ENCODE measurements at places on chromosomes 2 and 18.

- DNase-seq = no peak
Measured at GRCh38 chr2:30992781-30993180, 145.5 kb downstream of the GALNT14 start.

- DNase-seq = no peak
Measured at GRCh38 chr2:162196638-162197037, 44.6 kb upstream of the GCG start.

- DNase-seq = no peak
Measured at GRCh38 chr2:145043399-145043834, 523.5 kb upstream of the ZEB2 start.

GRCh38 chr2:136386046-136386445 is 268.1 kb upstream of the CXCR4 start:
- no peak for DNase-seq

DNA sequence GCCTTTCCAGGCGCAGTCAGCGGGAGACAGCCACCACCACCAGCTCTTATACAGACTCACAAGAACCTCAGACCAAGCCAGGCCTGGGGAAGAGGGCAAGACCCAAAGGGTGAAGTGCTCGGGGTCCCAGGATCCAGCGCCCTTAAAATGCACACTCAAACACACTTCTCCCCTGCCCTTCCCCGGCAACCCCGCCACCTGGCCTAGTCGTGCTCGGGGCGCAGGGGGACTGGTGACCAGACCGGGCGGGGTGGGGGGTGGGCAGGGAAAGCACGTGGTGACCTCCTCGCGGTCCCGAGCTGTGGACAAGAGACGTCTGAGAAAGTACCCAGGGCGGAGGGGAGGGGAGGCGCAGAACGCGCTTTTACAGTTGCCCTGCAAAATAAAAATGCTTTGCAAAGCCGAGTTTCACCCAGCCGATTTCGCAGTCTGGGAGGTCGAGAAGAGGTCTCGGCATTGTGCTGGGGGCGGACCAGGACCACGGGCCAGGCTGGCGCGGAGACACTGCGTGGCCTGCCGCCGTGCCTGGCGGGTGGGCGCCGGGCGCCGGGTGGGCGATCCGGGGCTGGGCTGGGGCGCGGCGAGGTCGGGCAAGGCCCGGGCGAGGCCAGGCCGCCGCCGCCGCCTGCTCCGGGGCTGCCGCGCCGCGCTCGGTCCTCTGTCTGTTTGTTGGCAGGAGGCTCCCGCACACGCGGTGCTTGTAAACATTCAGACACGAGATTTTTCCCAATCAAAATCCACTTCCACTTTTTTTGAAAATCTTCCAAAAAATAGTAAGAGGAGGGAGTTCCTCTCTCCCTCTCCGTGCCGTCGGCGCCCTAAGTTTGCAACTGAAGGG is 2.0 kb downstream of the BCL11A start:
- no peak for DNase-seq
